ENCODE measurements at places on chromosomes 11 and 22.

DNA sequence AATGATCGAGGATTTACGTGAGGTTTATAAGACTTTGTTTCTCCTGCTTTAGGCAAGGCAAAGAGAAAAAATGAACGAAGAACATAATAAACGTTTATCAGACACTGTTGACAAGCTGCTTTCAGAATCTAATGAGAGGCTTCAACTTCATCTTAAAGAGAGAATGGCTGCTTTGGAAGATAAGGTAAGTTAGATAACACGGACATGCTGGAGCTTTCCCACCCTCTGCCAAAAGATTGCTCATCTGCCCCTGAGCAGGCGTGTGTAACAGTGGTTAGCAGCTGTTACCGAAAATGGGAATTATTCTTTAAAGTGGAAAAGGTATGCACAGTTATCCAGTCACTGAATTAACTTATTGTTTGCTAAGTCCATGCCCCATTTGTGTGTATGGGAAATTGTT lies 62.8 kb upstream of the CTTN start:
- DNase-seq, result no peak

- no peak for DNase-seq
Observed at GRCh38 chr22:31105282-31105929, 2.0 kb downstream of the SELENOM start.

GRCh38 chr11:113204280-113204679 lies 110.1 kb upstream of the TTC12 start:
- no peak for DNase-seq

- no peak for DNase-seq
Observed at GRCh38 chr11:32729976-32730375, 64.5 kb downstream of the CCDC73 start.

DNA sequence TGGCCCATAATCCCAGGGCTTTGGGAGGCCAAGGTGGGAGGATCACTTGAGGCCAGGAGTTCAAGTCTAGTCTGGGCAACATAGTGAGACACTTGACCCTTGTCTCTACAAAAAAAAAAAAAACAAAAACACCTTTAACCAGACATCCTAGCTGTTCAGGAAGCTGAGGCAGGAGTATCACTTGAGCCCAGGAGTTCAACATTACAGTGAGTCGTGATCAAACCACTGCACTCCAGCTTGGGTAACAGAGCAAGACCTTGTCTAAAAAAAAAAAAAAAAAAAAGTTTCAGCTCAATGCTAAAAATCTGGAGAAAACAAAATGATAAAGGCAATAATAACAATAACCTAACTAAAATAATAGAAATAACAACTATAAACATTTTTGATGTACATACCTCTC lies 22.6 kb upstream of the APLP2 start:
- DNase-seq, result no peak
